ENCODE measurements at places on chromosomes 5 and 9. TPM values are rescaled to one million over a fixed set of nuclear protein-coding genes. Genes with fewer than 3 reads are reported as not detected.

The GRXCR2 gene
- total RNA-seq = not detected

The ITK gene
- total RNA-seq = 0.19 TPM

The FBP1 gene
- not detected for total RNA-seq

The ACOT12 gene
- not detected for total RNA-seq

The HEMGN gene
- not detected for total RNA-seq

The GMCL2 gene
- not detected for total RNA-seq

Measured in A549 treated with CpdA at 1 μM for 4 hours (cell line).